ENCODE measurements at places on chromosomes 7 and 10.

DNA sequence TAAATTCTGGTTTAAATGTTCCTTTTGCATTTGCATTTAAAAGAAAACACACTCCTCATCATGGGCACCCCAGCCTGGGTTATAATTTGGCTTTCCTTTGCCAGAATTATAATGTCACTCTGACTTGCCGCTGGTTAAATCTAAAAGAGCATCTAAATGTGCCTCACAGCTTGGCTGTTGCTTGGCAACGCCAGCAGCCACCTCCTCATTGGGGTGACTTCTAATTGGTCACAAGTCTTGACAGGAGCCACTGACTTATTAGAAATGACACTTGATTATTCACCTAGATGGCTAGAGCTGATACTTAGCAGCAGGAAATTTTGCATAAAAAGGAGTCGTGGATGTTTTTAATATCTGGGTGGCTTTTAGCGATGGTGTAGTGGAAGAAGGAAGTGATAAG is 114.3 kb downstream of the TBXAS1 start:
- DNase-seq: no peak

DNA sequence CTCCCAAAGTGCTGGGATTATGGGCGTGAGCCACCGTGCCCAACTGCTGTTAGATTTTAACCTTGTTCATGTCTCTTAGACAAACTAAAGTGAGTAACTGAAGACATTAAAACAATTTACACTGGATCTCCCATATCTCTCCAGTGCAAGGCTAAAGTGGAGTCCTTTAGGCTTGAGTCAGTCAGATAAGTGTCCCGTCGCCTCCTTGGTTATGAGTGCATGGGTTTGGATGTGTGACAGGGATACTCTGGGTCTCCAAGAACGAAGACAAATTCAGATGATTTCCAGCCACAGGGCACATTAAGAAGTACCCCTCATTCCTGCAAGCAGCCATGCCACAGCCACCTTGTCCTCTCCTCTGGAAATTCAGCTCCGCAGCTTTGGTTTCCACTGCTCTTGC is 66.1 kb upstream of the PDZD8 start:
- no peak for DNase-seq

- no peak for DNase-seq
Observed at GRCh38 chr7:36473454-36474282, 84.0 kb downstream of the ANLN start.

DNA sequence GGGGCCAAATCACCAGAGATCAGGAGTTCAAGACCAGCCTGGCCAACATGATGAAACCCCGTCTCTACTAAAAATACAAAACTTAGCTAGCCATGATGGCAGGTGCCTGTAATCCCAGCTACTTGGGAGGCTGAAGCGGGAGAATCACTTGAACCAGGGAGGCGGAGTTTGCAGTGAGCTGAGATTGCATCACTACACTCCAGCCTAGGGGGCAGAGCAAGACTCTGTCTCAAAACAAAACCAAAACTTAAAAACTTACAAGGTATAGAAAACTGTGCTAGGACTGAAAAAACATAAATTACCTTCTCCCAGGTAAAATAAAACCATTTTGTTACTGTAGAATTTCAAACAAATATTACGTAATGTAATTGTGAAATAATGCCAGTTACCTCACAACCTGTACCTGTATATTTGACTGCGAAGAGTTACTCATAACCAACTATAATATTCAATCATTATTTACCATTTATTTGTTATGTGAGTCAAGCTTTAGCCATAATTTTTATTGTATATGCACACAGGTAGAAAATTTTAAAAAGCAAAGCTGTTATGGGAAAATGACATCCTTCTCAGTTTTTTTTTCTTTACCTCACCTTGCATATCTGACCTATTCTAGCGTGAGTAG is 180.9 kb downstream of the SEMA3A start:
- DNase-seq: no peak

DNA sequence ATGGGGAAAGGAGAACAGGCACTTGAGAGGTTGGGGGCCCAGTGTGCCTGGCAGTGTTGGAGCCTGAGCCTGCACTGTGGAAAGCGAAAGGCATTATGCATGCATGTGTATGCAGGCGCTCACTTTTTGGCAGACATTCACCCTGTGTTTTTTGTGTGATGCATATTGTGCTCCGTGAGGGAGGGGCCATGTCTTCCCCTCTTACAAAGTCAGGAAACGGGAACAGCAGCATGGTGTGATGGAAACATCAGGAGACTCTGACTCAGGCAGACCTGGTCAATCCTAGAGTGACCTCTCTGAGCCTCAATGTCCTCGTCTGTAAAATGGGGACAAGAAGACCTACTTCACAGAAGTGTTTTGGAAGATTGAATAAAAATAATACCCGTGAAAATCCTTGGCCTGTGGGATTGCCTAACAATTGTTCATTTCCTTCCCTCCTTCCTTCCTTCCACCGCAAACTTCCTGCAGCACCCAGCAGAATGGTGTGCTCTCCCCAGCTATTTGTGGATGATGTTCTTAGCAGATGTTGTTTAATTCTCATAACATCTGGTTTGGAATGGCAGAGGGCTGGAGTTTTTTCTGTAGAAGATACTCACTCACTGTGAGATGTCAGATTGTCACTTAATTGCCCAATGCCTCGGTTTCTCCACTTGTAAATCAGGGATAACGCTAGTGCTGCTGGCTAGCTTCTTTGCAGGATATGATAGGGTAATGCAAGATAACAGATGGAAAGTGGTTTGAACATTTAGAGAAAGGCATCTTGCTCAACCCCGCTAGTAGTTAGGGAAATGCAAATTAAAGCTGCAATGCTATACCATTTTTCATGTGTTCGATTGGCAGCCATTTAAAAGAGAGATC is 39.8 kb downstream of the CDH23 start:
- DNase-seq: no peak

GRCh38 chr10:123221418-123221817 is 67.2 kb downstream of the BUB3 start:
- no peak for DNase-seq

DNA sequence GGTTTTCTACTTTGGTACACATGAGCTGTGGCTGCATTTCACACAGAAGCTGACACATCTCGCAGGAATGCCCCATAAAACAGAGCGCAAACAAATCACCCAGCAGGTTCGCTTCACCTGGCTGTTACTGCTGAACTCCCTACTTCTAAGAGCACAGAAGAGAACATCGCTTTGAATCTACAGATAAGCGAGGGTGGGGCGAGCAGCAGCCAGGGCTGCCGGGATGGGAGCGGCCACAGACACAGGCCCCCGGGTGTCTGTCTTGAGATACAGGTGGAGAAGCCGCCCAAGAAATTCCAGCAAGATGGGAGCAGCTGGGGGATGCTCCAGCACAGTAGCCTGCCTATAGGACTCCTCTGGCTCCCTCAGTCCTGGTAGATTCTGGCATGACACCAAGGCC is 27.4 kb downstream of the OGDHL start:
- no peak for DNase-seq

GRCh38 chr7:39035903-39036302 is 58.2 kb downstream of the POU6F2 start:
- no peak for DNase-seq

GRCh38 chr7:69859342-69859741 is 261.1 kb downstream of the AUTS2 start:
- no peak for DNase-seq

GRCh38 chr10:13930120-13930519 is 343.4 kb downstream of the PRPF18 start:
- peak; percentile 6 for DNase-seq

- DNase-seq: no peak
Observed at GRCh38 chr7:87411186-87411585, 64.3 kb downstream of the ABCB4 start.

DNA sequence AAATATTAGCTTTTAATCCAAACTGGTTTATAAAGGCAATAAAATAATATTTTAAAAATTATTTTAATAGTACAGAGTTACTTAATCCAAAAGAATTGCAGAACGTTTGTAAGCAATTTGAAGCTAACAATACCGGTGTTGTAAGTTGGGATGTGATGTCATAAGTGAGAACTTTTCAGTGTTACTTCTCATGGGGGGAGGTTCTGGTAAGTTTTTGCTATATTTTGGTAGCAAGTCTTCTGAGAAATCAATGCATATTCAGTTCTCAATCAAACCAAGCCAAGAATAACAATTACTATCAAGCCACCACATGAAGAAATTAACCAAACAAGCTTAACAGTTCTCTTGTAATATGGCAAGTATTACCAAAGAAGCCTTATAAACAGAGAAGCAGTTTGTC is 147.1 kb upstream of the ASAH2 start:
- no peak for DNase-seq

DNA sequence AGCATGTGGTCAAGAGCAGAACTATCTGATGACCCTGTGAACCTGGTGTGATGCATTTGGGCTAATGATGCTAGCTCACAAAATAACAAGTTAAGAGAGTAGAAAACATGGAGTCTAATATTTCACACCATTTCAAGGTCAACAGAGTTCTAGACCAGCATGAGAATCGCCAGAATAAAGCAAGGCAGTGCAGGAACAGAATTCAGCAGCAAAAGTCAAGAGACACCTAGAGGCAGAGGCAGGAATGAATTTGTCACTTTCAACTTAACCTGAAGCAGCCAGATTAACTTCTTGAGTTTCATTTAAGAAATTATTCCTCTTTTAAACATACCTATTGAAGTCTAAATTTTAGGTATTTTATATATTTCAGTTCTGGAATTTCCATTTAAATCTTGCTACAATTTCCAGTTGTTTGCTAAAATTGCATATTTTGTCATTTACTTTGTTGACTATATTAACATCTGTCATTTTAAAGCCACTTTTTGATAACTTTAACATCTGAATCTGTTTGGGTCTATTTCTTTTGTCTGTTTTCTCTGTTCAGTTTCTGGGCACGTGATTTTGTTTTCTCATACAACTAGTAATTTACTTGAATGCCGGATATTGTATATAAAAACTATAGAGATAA is 44.2 kb upstream of the PRSS58 start:
- DNase-seq: no peak
